ENCODE measurements at places on chromosomes 1 and 21. TPM values are rescaled to one million over a fixed set of nuclear protein-coding genes. Genes with fewer than 3 reads are reported as not detected.

Gene SHISAL2A
- 27.2 TPM for total RNA-seq

Gene C1orf210
- not detected for total RNA-seq

Gene CYP4B1
- total RNA-seq = not detected

Gene ALX3
- not detected for total RNA-seq

Gene TNNI3K
- not detected for total RNA-seq

GRCh38 chr1:210707300-210708240, 378.9 kb downstream of the HHAT start:
- no peak for DNase-seq

GRCh38 chr1:30601316-30602085, 121.9 kb downstream of the MATN1 start:
- DNase-seq = no peak

DNA sequence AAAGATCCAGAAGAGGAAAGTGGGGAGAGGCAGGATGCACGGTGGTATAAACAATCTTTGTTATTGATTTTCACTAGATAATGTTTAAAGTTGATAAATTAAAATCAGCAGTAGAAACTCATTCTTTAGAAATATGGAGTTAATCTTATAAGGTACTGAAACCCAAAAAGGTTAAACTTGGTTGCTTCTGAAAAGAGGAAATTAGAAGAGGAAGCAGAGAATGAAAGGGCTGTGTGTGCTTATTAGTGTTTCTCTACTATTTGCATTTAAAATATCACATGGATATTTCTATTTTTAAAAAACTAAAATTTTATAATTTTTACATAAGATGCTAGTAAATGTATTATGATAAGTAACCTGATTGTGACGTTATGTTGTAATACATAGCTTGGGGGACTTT, 24.4 kb downstream of the C1orf141 start:
- no peak for DNase-seq

- no peak for DNase-seq
These were observed 97.4 kb upstream of the TMPRSS2 start for GRCh38 chr21:41605178-41605933.

DNA sequence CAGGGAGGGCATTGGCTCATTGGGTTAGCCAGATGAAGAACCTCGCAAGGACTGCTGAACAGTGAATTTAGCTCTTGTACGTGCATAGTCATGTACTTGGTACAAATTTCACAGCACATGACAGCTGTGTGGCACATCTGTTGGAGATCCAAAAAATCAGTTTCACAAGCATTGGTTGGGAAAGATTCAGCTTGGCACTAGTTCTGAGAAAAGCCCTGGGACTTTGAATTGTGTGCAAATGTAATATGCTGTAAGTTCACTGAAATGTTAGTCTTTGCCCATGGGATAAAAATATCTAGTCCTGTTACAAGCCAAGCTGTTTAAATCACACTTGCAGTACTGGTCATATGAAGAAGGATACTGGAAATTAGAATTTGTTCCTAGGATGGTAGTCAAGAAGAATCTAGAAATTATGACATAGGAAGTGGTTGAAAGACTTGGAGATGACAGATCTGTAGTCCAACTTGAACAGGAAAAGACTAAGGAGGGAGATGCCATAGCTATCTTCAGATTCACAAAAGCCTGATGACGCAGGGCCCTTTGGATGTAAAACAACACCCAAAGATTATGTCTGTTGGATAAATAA, 19.2 kb downstream of the LAMC2 start:
- no peak for DNase-seq

DNA sequence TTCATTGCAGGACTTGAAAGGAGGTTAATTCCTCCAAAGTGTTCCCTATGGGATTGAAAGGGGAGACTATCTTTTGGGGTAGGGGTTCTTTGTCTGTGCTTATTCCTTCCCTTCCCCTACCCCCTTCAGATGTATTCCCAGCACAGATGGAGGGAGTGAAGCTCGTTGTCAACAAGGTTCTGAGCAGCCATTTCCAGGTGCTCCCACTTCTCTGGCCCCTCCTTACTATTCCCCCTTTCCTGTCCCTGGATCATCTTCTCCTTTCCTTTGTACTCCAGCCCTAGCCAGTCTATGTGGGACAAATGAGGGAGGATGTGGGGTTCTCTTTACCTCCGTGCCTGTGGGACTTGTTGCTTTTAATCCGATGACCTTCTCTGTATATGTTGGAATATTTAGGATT, 899 bp downstream of the TOMM40L start:
- no peak for DNase-seq

DNA sequence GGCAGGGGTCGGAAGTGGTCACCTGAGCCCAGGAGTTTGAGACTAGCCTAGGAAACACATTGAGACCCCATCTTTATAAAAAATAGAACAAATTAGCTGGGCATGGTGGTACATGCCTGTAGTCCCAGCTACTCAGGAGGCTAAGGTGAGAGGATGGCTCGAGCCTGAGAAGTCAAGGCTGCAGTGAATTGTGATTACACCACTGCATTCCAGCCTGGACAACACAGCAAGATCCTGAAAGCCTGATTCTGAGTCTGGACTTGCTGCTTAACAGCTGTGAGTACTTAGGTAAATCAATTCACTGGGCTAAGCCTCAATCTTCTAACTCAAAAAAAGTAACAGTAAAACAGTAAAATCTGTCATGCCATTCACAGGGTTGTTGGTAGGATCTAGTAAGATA, 4.9 kb downstream of the TRAPPC3 start:
- no peak for DNase-seq

DNA sequence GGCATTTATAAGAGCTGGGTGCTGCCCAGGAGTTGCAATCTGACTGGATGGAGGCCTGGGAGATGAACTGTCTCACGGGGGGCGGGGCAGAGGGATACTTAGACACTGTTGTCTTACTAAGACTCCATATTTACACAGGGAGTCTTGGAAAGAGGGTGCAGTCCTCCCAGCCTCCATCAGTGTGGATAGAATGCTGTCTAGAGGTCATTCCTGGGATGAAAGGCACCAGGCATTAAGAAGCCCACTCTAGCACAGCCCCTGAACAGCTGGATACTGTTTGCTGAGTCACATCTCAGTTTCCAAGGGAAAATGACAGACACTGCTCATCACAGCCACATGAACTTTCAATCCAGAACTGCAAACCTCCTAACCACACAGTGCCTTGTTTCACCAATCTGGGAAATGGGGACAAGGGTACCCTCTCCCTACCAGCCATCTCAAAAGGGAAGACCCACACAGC, 43.3 kb downstream of the SSBP3 start:
- DNase-seq = no peak

GRCh38 chr1:39919545-39919944, 17.8 kb upstream of the MYCL start:
- peak; percentile 66 for DNase-seq
